ENCODE measurements at places on chromosomes 1 and 21.
A peak's percentile ranks its signal among the peaks of the same experiment; 100 is the strongest.

GRCh38 chr1:71899881-71900280, 382.5 kb downstream of the NEGR1 start:
- DNase-seq: no peak

- no peak for DNase-seq
Measured at GRCh38 chr1:4597020-4597419, 57.4 kb upstream of the AJAP1 start.

DNA sequence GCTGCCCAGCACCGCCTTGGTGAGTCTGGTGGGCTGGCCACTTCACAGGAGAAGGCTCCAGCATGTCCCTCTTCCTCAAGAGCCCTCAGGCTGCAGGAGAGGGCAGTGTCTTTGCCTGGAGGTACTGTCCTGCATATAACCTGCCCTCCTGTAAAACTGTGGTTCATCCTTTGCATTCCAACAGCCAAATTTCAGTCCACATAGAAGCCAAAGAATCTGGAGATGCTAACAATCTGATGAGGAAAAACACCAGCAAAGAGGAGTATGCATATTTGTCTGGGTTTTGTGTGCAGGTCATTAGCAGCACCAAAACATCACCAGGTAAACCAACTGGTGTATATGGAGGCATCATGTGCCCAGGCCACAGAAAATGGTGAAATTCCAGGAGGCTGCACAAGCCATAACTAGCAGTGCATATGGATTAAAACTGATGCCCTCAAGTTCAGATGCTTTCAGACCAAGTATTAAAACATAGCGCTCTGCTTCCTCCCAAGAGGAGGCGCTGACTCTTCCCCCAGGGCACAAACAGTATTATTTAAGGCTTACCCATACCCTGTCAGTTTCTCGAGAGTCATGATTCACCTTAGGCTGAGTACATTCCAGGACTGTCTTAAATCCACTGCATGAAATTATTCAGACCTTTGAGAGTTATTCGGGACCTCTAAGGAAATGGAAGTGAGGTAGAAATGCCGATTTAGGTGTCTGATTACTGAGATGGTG, 150.5 kb upstream of the COA6 start:
- DNase-seq: no peak

DNA sequence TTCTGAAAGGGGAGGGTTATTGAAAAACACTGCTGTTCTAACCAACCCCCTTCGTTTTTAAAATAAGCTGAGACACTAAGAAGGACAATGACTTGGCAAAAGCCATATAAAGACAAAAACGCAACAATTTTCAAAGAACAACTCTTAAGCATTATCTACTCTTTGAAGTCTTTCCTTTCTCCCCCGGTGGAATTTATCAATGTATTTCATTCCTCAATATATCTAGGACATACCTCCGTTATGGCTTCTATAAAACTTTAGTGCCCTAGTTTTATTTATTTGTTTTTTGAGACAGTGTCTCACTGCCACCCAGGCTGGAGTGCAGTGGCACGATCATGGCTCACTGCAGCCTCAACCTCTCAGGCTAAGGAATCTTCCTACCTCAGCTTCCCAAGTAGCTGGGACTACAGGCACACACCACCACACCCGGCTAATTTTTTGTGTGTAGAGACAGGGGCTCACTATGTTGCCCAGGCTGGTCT, 3.2 kb downstream of the NRDC start:
- DNase-seq: no peak

- no peak for DNase-seq
Measured at GRCh38 chr1:3819771-3820200, 23.5 kb upstream of the LRRC47 start.

DNA sequence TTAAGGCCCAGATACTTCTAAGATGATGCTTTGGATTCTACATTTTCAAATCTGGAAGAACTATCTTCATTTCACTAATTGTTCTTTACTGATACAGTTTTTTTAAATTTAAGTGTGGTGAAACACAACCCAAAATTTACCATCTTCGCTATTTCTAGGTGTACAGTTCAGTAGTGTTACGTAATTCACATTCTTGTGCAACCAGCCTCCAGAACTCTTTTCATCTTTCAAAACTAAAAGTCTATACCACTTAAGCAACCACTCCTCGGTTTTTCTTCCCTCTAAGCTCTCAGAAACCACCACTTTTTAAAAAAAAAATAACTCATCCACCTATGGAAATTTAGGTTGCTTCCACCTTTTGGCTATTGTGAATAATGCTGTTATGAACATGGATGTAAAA, 220.7 kb downstream of the PDE4B start:
- no peak for DNase-seq

DNA sequence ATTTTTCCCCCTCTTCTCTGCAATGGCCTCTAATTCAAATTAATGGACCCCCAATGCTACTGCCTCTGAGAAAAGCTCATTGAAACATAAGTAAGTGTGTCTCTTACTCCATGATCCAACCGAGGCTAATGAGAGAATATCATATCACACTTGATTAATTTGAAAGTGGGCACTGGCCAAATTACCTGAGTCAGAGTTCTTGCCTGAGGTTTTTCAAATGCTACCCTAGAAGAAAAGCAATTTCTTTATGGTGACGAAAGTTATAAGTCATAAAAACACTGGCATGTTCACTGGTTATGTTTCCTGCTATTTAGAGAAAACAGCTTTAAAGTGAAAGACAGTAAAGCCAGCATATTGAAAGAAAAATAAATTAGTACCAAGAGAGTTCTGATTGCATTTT, 368.8 kb upstream of the TMPRSS15 start:
- DNase-seq: no peak

DNA sequence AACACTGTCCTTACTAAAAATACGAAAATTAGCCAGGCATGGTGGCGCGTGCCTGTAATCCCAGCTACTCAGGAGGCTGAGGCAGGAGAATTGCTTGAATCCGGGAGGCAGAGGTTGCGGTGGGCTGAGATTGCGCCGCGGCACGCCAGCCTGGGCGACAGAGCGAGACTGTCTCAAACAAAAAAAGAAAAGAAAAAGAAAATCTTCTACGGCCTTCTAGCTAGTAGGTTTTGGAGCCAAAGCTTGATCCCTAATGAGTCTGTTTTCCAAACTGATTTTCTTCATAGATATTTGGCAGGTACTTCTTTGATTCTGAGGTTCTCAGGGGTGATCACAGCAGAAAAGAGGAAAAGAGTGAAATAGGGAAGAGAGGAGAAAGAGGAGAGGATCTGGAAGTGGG, 182.3 kb upstream of the TMEM51 start:
- DNase-seq: no peak

GRCh38 chr1:221439747-221440501, 302.0 kb downstream of the DUSP10 start:
- DNase-seq: peak; percentile 98

- no peak for DNase-seq
Measured at GRCh38 chr1:12282142-12282541, 52.3 kb downstream of the VPS13D start.

DNA sequence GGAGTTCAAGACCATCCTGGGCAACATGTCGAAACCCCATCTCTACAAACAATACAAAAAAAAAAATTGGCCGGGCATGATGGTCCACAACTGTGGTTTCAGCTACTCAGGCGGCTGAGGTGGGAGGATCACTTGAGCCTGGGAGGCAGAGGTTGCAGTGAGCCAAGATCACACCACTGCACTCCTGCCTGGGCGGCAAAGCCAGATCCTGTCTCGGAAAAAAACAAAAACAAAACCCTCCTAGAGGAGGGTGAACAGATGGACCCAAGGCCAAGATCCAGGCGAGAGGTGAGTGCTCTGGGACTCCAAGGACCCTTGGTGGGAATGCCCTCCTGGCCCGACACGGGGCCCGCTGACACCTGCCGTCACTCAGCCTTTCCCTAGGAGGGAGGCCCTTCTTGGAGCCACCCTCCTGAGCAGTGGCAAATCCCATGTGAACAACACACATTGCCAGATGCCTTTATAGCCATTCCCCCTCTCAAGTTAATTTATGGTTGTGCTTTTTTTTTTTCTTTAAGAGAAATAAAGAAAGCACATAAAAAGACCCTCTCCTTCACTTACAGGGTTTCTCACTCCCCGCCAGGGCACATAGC, 380 bp downstream of the TFF2 start:
- no peak for DNase-seq

DNA sequence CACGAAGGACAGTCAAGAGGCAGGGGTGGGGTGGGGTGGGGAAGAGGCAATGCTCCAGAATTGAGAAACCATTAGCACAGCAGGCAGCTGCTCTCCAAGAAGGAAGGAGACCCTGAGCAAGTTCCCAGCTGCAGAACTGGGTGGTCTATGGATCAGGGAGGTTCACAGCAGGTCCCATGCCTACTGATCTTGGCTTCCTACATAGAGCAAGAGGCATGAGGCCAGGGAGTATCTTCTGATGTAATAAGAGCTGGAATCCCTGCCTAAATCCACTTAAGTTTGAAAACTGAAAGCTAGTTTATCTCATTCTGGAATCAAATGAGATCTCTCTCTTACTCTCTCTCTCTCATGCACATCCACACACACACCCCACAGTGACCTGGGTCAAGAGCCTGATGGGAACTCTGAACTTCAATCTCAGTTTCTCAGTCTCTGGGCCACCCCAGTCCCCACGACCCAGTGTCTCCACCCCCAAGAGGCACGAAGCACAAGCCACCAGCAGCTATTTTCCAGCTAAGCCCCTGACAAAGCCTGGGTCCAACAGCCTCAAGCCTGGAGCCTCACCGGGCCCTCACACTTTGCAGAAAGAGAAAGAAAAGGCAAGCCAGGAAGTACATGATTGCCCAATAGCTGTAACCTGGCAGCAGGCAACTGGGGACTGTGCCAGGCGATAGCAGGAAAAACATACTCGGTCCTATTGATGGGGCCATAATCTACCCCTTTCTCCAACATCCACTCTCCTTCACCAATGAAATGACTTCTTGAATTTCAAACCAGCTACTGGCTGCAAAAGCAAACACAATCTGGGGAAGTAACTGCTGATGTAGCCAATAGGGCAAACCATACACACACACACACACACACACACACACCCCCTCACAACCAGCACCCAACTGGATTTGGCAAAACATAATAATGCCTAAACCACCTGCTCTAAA, 2.2 kb downstream of the NUAK2 start:
- DNase-seq: peak; percentile 88

- no peak for DNase-seq
Measured at GRCh38 chr1:165575468-165576099, 31.8 kb downstream of the LRRC52 start.

DNA sequence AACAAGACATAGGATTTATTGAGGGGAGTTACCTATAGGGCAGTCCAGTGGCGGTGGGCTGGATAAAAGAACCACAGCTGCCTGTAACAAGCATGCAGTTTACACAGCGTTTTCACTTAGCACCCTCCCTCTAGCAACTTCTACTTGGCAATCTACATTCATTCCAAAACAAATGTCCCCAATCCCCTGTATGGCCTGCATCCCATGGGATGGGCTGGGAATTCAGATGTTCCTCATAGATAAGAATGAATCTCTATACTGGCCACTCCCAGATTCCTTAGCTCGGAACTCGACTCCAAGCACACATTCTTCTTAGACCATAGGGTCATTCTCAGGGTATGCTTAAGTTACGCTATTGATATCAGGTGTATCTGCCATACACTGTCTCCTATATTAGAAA, 33.3 kb downstream of the PCP4 start:
- no peak for DNase-seq

GRCh38 chr1:32901823-32902534, 790 bp upstream of the TMEM54 start:
- DNase-seq: no peak

- no peak for DNase-seq
Measured at GRCh38 chr1:31583082-31583994, 7.0 kb downstream of the TINAGL1 start.

GRCh38 chr1:100353988-100354387, 1.7 kb downstream of the CDC14A start:
- DNase-seq: no peak

- no peak for DNase-seq
Measured at GRCh38 chr1:45470306-45470798, 20.6 kb downstream of the TESK2 start.

GRCh38 chr21:26732432-26733221, 112.6 kb downstream of the ADAMTS1 start:
- DNase-seq: peak; percentile 57

DNA sequence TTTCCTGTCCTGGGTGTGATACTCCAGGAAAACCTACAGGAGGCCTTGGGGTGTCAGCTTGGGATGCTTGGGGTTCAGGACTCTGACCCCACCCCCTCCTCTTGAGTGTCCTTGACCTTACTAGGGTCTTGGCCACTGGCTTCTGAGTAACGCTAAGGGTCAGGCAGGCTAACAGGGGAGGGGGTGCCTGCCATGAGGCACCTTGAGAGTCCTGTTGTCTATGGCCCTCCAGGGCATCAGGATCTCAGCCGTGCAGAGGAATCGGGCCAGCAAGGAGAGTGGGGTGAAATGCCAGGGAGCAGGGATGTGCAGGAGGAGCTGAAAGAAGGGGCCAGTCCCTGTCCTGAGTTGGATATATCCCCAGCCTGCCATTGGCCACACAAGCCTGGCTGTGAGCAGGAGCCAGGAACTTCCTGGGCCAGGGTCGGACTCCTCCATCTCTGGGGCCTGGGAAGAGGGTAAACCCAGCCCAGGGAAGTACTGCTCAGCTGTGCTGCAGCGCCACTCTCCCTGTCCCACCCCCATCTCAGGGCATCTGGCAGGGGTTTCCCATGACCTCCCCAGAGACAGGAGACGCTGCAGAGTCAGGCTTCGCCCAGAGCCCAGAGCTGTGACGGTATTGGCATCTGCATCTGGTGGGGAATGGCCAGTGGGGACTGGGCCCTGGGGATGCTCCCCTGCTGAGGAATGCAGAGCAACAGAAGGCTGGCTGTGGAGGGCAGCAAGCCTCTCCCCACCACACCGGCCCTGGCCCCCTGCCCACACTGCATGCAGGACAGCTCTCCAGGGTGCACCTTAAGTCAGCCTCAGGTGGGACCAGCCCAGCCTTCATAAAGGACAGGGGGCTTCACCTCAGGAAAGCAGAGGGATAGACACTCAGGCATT, 6.3 kb downstream of the KIF21B start:
- no peak for DNase-seq

GRCh38 chr1:17689011-17689410, 66.1 kb upstream of the ACTL8 start:
- no peak for DNase-seq

DNA sequence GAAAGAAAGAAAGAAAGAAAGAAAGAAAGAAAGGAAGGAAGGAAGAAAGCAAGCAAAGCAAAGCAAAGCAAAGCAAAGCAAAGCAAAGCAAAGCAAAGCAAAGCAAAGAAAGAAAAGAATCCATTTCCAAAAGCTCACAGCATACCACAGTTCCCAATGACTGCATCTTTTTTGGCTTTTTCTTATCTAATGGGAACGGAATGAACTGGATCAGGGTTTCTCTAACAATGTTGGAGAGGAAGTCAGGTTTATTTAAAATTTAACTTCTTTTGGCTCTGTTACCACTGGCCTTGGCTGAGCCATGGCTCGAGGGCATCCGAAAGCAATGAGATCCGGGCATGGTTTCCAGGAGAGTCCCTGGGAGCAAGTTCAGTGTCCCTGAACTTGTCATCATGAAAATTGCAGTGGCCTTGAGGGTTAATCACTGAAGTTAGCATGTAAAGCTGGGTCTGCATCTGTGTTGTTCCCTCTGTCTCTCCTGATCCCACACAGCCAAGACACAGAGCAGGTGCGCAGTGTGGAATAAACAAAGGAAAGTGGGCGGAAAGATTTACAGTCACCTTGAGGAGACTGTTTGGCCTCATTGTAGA, 34.6 kb upstream of the CTPS1 start:
- DNase-seq: peak; percentile 43

Data from iris pigment epithelial cell (primary cell).